ENCODE measurements at places on chromosomes 16 and 17.

DNA sequence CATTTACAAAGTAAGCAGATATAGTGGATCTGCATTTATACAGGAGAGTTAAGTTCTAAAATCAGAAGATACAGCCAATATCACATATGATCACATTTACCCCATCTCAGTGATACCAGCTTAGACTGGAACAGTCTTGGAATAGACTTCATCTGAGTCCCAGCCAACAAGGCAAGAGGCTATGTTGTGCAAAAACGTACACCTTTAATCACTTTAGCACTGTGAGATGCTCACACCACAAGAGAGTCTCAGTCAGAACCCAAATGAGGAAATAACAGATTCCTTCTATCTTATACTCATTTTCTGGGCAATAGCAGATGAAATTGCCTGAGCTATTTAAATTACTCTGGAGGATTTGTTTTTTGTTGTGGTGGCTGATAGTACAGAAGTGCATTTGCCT is 145.6 kb downstream of the ANKFN1 start:
- no peak for DNase-seq

GRCh38 chr16:14423344-14423743 is 206.7 kb downstream of the PARN start:
- DNase-seq, result no peak

GRCh38 chr16:67910158-67910557 is 17.1 kb downstream of the PSKH1 start:
- DNase-seq, result no peak

DNA sequence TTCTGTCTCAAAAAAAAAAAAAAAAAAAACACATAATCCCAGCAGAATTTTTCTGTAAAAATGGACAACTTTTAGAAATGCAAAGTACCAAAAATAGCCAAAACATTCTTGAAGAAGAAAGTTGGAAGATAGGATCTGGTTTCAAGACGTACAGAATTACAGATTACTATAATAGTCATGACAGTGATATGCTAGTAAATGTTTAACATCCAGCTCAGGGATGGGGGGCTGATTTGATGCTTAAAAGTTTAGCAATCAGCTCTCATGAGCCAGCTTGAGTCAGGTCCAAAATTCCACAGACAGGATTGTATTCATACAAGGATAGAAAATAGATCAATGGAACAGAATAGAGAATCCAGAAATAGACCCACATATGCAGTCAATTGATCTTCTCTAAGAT is 100.5 kb downstream of the CYB561 start:
- no peak for DNase-seq

GRCh38 chr16:83980794-83981193 is 12.8 kb downstream of the NECAB2 start:
- DNase-seq, result no peak

GRCh38 chr16:70632273-70632672 is 14.1 kb upstream of the IL34 start:
- DNase-seq, result no peak

DNA sequence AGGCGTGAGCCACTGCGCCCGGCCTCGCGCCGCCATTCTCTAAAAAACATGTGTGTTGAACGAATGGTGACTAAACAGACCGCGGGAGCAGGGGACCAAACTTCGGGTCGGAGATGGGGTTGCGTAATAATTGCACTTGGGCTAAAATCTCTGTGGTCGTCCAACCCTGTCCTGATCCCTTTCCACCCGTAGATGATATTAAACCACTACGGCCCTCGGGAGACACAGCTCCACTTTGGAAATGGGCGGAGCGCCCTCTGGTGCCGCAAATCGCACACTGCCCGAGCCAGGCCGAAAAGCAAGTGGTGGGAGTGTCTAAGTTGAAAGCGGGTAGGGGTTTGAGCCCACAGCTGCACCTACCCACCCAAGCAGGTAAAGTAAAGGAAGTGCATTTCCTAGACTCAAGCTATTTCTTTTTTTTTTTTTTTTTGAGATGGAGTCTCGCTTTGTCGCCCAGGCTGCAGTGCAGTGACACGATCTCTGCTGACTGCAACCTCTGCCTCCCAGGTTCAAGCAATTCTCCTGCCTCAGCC is 17.0 kb downstream of the CAVIN1 start:
- no peak for DNase-seq

DNA sequence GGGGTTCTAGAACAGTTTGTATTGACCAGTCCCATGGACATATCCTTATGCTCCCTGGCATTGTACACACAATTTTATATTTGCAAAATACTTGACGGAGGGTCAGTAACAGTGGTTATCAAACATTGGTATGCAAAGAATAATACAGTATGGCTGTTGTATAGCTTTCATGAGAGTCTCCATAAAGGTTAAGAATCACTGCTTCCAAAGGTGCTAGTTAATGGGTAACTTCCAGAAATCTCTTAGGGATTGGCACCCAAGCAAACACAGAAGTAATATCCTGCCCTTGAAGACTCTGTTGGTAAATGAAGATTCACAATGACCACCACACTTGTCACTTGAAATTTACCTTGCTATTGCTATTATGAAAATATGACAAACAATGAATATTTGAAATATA is 239.2 kb downstream of the ZFHX3 start:
- no peak for DNase-seq

- DNase-seq, result no peak
Observed at GRCh38 chr17:76866774-76867577, 1.2 kb upstream of the MGAT5B start.

GRCh38 chr16:48117217-48118105 is 38.3 kb downstream of the ABCC12 start:
- DNase-seq, result no peak

- DNase-seq, result no peak
Observed at GRCh38 chr16:9296271-9296590, 204.8 kb downstream of the HAPSTR1 start.

DNA sequence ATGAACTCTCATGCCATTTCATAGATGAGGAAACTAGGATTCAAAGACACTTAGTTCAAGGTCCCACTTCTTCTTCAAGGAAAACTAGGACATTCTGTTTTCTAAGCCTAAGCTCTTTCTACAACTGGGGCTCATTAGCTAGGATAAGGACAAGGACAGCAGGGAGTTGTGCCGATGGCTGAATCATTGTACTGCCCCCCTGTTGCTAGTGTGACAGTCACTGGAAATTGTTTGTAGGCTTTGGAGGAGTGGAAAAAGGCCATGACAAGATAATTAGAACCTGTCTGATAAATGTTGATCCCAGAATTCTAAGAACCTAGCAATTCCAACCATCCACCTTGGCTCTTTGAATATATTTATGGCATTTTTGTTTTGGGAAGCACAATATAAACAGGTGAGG is 445.7 kb downstream of the CDH8 start:
- DNase-seq, result no peak

- DNase-seq, result no peak
Observed at GRCh38 chr17:72142614-72143013, 21.8 kb downstream of the SOX9 start.

GRCh38 chr16:89167425-89167941 is 4.1 kb upstream of the CDH15 start:
- no peak for DNase-seq

GRCh38 chr17:35065880-35066279 is 2.4 kb upstream of the RFFL start:
- DNase-seq, result no peak

DNA sequence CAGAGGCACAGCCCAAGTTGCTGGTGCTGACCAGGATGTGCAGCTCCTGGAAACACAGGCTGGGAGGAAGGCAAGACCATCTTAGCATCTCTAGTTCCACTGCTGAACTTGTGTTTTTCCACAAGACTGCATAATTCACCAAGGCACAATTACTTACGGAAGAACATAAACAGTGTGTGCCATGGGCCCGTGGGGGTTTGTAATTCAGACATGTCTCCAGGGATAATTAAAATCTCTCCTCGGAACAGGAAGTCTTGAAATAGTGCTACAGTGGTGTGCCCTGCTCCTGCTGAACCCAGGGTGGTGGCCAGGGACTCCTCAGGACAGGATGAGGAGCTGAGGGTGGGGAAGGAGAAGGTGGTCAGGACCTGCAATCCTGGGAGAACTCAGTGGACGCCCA is 188.2 kb downstream of the CCT6B start:
- no peak for DNase-seq

GRCh38 chr16:85304337-85304736 is 192.1 kb upstream of the CIBAR2 start:
- no peak for DNase-seq

- no peak for DNase-seq
Observed at GRCh38 chr17:5399767-5400166, 19.7 kb downstream of the NUP88 start.

GRCh38 chr17:29682054-29682453 is 59.3 kb upstream of the CORO6 start:
- DNase-seq, result peak; percentile 19

DNA sequence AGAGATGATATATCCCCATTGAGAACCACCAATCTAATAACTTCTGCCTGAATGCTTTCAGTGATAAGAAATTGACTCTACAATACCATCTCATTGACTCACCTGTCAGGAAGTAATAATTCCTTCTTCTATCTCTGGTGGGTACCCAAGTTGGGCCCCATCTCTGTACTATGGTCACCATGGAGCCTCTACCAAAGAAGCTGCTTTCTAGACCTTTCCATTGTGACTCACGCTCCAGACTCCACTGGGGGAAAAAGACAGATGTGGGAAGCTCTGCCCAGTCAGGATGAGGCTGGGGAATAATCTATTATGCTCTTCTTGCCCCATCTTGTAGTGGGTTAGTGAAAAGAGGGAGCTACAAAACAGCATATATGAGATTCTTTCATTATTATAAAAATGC is 100.4 kb downstream of the COPRS start:
- no peak for DNase-seq

DNA sequence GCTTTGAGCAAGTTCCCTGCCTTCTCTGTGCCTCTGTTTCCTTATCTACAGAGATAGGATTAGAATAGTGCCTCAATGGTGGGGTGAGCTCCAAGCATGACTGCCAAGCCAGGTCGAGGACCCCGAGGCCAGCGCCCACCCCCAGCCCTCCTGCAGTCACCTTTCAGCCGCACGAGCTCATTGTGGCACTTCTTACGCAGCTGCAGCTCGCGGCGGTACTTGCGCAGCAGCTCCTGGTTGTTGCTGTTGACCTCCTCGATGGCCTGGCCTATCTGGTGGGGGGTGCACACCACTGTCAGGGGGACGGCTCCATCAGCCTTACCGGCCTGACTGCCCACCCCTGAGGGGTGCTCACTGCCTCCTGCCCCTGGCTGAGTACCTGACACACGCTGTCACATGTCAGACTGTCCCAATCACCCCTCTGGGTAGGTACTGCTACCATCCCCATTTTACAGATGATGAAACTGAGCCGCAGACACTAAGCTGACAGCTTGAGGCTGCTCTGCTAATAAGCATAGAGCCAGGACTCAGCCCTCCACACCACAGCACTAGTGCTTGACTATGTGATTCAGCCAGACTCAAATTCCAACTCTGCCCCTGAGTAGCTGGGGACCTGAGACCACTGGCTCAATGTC is 31.3 kb downstream of the KATNB1 start:
- DNase-seq, result no peak

GRCh38 chr16:50747207-50747956 is 5.5 kb downstream of the CYLD start:
- peak; percentile 33 for DNase-seq

DNA sequence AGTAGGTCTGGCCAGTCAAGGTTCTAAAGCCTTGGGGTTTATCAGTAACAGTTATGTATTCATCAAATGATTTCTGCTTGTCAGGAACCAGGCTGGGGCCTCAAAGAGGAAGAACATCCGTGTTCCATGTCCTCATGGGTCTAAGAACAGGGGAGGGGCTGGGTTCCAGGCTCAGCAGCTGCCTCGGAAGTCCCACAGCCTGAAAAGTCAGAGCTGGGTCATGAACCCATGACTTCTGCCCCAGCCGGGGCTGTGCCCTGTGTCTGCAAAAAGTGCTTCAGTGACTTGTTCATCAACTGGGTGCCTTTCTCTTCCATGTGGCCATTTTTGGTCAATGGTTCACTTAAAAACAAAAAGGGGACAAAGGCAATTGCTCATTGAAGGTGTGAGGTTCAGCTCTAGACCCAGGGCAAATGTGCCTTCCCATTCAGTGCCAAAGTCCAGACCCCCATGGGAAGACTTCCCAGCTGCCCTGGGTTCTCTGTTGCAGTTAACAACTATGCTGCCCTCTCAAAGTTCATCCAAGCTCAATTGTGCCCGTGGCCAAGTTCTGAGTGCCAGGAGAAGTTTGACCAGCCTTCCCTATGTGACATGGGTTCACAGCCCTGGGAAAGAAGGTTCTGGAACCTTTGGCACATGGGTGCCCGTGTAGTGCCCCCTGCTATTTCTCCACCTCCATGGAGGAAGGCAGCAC is 18.5 kb downstream of the TBKBP1 start:
- DNase-seq, result no peak

GRCh38 chr17:36071751-36072150 is 7.7 kb downstream of the CCL18 start:
- DNase-seq, result no peak

DNA sequence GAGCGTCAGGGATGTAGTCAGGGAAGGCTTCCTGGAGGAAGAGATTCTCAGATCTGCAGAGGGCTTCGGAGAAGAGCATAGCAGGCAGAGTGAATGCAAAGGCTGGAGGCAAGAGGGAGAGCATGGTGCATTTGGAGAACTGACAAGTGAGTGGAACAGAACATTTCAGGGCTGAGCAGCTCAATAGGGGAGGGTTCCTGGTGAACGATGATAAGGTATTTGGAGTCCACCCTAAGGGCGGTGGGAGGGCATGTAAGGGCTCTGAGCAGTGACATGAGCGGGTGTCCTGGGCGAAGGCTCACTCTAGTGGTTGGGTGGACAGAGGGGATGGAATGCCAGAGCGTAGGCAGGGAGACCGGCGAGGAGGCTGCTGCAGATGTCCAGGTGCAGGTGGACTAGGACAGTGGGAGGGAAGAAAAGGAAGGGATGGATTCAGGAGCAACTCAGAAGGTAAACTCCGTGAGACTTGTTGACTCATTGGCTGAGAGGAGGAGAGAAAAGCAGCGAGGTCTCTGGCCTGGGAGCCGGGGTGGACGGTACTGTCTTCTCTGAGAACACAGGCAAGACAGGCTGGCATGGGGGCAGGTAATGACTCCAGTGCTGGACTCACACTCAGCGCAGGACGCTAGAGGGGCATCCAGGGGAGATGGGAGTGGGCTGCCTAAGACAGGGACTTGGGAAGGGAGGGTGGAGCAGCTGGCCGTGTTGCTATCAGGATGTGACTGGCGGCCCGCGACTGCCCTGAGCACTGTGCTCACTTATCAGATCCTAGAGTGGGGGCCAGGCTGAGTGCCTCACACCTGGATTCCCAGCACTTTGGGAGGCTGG is 1.4 kb upstream of the PITPNA start:
- DNase-seq, result no peak

DNA sequence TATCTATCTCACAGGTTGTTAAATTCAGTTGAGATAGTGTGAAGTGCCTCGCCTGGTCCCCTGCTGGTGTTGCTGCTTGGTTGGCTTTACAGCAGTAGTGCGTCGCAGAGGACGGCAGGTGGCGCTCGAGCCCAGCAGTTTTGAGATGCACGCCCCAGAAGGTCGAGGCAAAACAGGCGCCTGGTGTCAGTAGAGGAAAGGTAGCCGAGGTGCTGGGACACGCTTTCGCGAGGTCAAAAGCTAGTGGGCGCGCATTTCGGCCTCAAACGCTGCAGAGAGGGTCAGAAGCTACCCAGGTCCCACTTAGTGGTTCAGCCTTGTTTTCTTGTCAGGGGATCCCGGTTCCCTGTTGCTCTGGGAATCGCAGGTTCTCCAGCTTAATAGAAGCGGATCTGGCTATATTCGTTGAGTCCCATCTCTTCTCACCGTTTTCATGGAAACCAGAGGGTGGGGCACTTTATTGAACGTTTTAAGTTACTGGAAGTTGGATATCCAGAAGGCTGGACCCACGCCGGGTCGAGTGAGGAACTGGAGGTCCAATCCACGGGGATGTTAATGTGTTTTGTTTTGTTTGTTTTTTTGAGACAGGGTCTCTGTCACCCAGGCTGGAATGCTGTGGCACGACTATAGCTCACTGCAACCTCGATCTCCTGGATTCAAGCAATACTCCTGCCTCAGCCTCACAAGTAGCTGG is 10.3 kb upstream of the ZFP90 start:
- DNase-seq, result peak; percentile 60

All from GM12864 (cell line).